ENCODE measurements at places on chromosomes 7 and 10.

DNA sequence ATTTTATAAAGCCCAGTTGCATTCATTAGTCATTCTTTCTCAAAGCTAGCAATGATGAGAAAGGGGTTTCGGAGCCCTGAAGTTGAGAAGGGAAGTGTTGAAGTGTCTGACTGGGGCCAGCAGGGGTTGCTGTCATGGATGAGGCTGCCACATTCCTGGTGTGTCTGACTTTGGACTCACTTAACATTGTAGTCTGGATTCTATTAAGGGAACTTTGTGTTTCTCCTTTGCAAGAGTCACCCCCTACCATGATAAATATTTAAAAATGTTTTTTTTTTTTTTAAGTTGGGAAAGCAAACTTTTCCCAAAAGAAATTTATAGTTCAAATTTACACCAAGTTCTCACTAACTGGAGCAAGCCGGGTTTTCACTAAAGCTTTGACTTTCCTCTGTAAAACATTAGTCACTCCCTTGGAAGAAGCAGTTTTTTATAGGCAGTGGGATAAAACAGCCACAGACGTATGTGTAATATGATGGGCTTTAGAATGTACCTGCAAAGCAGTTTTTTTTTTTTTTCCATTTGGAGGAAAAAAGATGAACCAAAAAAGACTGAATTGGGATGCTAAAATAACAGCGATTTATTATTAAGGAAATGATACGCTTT is 243.6 kb downstream of the TWIST1 start:
- DNase-seq: no peak

- no peak for DNase-seq
Observed at GRCh38 chr10:49817845-49818244, 55.7 kb upstream of the OGDHL start.

DNA sequence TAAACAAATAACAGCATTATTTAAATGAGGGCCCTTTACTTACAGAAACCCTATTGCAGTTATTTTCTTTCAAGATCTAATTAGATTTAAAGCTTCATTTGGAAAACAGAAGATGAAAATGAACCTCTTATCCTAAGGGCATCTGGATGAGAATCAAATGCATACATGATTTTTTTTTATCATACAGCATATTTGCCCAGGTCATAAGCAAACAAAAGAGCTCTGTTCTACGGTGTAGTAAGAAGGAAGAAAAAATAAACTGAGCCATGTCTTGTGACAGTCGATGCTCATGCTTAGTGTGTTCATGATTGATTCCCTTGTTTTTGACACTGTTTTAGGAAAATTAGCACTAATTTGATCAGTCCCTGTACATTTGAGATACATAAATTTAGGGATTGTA is 202.6 kb upstream of the RNF32 start:
- DNase-seq: no peak

DNA sequence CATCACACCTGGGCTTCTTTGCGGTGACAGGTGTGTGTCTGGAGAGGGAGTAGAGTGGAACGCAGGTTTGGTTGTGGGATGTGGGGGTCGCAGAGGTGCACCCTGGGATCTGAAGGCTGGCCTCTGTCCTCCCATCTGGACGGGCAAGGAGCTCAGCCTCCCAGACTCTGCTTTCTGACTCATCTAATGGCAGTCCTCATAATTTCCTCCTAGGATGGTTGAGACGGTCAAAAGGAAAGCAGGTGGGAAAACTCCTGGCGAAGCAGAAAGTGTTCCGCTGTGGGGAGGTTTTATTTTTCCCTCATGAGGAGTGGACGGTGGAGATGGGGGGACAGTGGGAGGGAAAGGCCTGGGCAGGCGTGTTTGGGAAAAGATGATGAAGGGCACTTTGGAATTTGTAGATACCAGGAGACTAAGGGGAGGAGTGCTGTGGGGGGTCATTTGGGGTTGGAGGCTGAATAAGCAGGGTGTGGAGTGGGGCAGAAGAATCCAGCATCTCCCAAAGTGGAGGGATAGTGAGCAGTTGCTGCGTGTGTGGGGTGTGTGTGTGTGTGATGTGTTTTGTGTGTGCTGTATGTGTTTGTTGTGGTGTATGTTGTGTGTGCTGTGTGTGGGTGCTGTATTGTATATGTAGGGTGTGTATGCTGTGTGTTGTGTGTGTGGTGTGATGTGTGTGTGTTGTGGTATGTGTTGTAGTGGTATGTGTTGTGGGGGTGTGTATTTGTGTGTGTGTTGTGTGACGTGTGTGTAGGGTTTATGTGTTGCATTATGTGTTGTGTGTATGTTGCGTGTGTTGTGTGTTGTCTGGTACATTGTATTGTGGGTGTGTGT is 97.2 kb upstream of the PODXL start:
- DNase-seq: no peak

DNA sequence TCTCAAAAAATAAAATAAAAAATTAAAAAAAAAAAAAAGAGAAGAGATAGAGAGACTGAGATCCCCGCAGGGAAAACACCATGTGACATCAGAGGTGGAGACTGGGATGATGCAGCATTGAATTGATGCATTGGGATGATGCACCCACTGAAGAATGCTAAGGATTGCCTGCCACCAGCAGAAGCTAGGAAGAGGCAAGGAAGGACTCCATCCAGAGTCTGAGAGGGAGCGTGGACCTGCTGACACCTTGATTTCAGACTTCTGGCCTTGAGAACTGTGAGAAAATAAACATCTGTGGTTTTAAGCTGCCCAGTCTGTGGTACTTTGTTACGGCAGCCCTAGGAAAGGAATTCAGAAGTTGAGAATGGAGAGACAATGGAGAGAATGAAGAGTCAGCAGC is 89.8 kb upstream of the PRPS1L1 start:
- no peak for DNase-seq

- DNase-seq: no peak
Observed at GRCh38 chr7:40311307-40311706, 176.5 kb downstream of the SUGCT start.

DNA sequence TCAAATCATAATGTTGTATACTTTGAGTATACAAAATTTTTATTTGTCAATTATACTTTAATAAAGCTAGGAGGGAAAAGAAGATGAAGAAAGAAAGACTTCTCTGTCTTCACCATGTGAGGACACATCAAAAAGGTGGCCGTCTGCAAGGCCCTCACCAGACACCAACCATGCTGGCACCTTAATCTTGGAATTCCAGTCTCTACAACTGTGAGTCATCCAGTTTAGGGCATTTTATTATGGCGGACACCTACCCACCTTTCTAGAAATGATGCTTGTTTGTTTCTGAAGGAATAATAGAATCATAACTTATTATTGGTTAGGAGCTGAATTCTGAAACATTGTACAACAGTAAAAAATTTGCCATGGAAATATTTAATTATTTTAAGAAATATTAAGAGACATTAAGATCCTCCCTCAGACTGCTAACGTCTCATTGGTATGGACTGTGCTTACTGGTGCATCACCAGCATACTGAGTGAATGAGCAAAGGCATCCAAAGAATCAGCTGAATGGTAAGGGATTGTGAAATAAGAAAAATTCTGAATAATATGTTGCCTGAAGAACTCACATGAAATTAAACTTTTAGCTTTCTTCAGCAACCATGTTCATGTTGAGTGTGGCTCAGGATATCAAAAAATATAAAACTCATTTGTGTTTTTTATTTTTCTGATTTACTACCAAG is 536.6 kb downstream of the HTR7 start:
- DNase-seq: no peak

Data from occipital lobe (tissue), 3 donors.